Brain microvascular endothelial cell (primary cell): ENCODE measurements at places on chromosomes 5 and 9.

- peak; percentile 19 for DNase-seq
Observed at GRCh38 chr9:129414377-129414992, 206.4 kb downstream of the C9orf50 start.

GRCh38 chr5:135332519-135333150, 66.4 kb downstream of the MACROH2A1 start:
- DNase-seq, result peak; percentile 33

- peak; percentile 32 for DNase-seq
Observed at GRCh38 chr5:179558932-179559283, 8.6 kb downstream of the RUFY1 start.

GRCh38 chr5:154570572-154571324, 92.7 kb upstream of the HAND1 start:
- DNase-seq, result no peak

DNA sequence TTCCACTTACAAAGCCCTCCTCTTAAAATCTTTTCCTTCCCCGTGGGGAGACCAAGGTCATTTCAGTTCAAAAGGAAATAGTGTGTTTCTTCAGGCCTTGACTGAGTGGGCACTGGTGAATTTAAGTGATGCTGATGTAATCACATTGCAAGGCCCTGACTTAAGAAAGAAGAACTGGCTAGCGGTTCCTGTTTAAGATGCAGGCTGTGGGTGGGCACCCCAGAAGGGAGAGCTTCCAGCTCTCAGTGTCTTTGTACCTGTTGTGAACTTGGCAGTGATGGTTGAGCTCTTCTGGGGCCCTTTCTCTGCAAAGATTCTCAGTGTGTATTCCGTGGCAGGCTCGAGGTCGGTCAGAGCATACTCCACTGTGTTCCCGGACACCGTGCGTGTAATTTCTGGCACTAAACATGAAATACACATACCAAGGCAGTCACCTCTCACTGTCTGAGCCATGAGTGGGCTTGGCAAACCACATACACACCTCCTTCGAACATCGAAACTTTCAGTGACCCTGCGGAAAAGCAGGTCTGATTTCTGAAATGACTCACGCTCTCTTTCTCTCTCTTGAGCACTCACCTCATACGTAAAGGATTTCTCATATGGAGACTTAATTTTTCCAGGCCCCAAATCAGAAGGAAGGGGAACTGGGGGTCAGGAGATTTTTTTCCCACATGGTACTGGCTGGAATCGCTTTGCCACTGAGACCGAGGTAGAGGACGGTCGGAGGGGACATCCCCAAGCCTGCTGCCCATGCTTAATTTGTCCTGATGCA, 81.9 kb downstream of the TNC start:
- peak; percentile 48 for DNase-seq

GRCh38 chr9:14278291-14278721, 35.6 kb downstream of the NFIB start:
- DNase-seq, result peak; percentile 88

GRCh38 chr9:127644146-127644827, 32.2 kb downstream of the STXBP1 start:
- no peak for DNase-seq

DNA sequence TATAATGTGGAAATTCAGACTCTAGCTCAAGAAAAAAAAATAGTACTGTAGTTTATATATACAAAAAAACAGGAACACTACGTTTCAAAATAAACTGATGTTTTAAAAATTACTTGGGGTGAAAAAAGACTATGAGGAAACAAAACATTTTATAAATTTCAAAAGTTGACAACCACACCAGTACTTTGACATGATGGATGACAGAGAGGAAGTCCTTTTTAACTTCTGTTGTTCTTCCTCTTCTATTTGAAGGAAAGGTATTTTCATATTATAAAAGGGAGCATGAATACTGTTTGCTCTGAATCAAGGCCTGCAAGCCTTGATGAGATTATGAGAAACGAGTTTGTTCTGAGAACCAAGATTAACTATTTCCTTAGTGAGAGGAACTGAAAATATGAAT, 456.9 kb downstream of the TAF11L14 start:
- no peak for DNase-seq

GRCh38 chr9:89835666-89836065, 230.9 kb downstream of the GADD45G start:
- DNase-seq, result no peak

DNA sequence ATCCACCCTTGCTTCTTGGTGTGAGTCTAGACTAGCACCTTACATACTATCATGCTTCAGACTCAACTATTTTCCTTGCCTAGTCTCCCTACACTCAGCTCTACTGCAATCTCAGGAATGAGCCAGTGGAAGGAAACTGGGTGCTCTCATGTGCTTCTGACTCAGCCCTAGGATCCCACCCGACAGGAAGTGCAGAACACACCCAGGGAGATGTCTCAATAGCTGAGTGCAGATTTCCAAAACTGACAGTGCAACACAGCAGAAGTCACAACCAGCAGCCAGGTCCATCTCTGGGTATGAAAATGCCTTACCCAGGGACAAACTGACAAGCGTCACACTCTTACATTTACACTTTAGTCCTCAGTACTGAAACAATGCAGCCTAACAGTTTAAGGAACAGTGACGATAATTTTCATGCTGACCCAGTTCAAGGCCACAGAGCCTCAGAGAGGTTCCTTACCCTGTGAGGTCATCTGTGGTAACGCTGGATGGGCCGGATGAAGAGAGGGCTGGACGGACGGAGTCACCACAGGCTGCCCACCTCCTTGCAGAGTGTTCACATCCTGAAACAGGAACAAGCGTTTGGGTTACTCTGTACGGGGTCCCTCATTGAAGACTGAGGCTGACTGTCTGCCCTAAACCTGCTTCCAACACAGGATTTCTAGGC, 33.0 kb downstream of the FKBP15 start:
- peak; percentile 94 for DNase-seq

DNA sequence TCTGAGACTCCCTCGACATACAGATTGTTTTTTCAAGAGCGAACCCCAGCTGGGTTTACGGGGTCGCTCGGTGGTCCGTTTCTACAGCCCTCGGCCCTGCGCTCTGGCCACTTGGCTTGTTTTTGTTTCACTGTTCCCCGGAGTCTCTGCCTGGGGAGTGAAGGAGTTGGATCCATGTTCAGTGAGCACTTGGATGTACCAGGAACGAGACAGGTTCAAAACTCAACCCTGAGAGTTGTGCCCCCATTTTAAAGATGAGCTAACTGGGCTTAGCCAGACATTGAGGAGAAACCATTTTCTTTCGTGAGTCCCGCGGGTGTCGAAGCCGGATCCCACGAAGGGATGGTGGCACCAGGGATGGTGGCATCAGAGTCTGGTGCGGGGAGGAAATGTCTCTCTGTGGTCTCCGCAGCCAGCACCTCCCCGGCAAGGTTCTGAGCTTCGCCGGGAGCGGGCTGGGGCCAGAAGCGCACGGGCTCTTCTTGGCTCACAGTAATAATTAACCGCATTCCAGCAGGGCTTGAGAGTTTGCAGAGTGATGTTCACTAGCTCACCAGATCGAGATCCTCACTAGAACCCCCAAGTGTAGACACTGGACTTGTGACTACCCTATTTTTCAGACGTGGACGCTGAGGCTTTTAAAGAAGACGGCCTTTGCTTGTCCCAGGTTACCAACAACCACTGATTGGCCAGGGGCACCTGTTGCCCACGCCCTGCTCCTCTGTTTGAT, 1.0 kb downstream of the MSX2 start:
- no peak for DNase-seq

DNA sequence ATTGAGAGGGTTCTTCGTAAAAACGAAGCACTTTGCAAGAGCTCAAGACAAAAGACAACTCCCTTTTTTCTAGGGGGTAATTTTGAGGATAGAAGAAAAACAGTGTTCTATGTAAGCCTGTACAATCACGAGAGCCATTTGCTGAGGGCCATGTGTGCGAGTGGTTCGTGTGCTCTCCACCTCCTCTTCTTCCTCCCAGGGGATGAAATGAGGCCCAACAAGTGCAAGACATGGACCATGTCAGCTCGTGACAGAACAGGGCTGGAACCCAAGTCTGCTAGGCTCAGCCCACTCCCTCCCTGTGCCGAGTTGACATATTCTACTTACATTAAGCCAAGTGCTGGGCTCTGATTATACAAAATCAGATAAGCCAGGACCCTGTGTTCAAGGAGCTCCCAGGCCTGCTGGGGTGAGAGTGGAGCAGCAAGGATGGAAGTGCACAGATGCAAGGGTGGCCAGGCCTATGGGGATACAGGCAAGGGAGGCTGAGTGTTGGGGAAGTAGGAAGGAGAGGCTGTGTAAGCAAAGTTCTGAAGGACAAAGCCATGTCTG, 97.9 kb upstream of the MSX2 start:
- DNase-seq, result no peak

- DNase-seq, result no peak
Observed at GRCh38 chr5:111537141-111538024, 25.0 kb upstream of the STARD4 start.

GRCh38 chr5:131460867-131461572, 174.0 kb downstream of the RAPGEF6 start:
- DNase-seq, result peak; percentile 36

GRCh38 chr5:116473706-116474105, 100.9 kb downstream of the SEMA6A start:
- no peak for DNase-seq

- no peak for DNase-seq
Observed at GRCh38 chr9:70462300-70462699, 47.8 kb upstream of the KLF9 start.

DNA sequence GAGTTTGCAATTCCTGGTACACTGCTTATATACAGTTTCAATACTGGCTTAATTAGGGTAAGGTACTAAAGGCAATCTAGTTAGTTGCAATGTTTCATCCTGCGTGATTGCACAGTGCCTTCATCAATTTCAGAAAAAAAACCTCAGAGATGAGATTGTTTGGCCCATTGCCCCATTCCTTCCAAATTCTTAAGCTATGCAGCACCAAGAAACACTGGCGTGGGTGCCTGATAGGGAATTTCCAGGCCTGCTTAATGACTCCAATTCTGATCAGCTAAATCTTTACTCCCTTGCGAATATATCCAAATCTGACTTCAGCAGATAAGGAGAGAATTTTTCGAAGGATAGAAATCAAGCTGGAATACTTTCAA, 35.9 kb upstream of the GAS1 start:
- peak; percentile 84 for DNase-seq

- no peak for DNase-seq
Observed at GRCh38 chr5:147743678-147744374, 38.7 kb downstream of the JAKMIP2 start.
